ENCODE measurements at places on chromosomes 5 and 9.

DNA sequence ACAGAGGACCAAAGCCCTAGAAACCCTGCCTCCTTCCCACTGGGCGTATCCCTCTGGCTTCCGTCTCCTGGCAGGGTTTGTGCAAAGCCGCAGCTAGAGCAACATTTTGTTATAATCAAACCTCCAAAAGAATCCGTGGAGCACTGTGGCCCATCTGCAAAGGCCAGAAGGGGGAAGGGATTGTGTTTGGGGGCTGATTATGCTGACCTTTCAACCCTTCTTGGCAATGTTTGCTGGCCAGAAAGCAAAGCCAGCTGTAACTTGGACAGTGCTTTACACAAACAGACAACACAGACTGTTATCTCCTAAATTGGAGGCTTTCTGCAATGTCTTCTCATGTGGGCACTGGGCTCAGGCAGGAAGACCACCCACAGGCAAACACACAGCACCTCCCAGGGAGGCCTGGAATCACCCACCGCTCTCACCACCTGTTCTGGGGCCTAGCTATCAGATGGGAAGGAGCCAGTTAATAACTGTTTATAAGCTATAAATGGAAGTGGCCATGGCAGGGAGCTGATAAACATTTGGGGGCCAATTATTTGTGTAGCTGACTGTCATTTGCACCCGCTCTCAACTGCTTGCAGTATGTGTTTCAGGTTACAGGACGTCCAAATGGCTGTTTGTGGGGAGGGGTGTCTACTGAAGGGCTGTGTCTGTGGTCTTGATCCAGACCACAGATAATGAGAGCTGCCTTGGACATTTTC lies 121.6 kb upstream of the ERCC6L2 start:
- no peak for DNase-seq

DNA sequence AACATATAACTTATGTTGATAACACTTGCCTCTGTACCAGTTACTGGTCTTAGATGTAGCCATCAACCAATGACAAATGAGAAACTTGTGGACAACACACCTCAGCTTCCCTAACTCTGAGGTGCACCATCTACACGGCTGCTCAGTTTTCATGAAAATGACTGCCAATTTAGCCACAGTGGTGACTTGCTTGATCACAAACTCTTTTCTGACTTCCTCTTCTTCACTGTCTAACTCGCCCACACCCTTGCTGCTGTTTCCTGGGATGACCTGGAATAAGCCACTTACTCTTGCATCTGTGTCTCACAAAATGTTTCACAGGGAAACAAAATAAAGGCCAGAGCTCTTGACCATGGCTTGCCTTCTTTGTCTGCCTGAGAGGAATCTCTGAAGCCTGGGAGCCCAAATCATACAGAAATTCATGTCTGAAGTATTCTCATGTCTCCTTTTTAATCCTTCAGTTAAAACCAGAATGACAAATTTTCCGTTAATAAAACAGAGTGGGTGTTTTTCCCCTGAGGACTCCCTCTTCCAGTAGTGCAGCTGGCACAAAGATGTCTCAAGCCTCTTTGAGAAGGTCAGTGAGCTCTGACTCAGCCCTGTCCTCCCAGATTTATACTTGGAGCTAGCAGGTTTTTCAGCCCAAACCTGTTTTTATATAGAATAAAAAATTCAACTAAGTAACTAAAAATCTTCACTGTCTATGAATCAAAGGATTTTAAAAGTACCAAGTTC lies 126.5 kb upstream of the PAM start:
- DNase-seq: no peak

DNA sequence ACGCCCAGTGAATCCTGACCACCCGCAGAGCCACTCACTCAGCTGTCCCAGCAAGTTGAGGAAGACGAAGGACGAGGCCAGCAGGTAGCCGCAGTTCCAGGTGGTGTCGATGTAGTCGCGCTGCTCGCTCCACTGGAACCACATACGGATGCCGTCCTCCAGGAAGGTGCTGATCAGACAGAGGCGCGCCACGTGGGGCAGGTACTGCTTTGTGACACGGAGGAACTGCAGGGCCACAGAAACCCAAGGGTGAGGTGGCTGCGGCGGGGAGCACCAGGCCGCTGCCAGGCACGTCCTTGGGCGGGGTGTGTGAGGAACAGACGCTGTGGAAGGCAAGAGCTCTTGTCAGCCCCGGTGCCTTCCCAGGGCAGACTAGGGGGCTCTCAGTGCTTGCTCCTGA lies 8.6 kb downstream of the SURF4 start:
- no peak for DNase-seq

DNA sequence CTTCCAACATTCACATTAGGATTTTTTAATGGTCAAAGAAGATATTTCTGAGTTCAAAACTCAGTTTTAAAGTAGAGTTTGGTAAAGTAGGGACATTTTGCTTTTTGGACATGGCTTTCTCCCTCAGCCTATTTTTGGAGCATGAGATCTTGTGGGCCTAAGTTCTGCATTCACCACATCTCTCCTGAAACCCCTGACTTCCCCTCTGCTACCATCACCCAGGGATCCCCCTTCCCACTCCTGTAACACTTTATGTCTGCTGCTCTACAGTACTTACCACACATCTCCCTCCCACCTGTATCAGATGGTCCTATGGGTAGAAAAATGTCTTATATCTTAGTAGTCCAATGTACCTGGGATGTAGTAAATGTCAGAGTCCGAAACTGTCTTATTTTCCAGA lies 48.2 kb upstream of the JAK2 start:
- no peak for DNase-seq

All from NCI-H2029 treated with DMSO at 0.1 percent for 48 hours (cell line).